ENCODE measurements at places on chromosomes 11 and 22.
A peak's percentile ranks its signal among the peaks of the same experiment; 100 is the strongest.

- DNase-seq = no peak
Observed at GRCh38 chr22:20026996-20027601, 6.2 kb downstream of the TANGO2 start.

GRCh38 chr11:104637662-104638170 lies 260.5 kb downstream of the CASP12 start:
- DNase-seq = no peak

- DNase-seq = no peak
Observed at GRCh38 chr22:36384766-36385481, 2.8 kb downstream of the MYH9 start.

- peak; percentile 51 for DNase-seq
Observed at GRCh38 chr11:63769042-63769713, 603 bp upstream of the ZFTA start.

- peak; percentile 79 for DNase-seq
Observed at GRCh38 chr22:40263191-40263590, 83.1 kb upstream of the ADSL start.

- no peak for DNase-seq
Observed at GRCh38 chr22:27300536-27301285, 500.8 kb downstream of the MN1 start.

DNA sequence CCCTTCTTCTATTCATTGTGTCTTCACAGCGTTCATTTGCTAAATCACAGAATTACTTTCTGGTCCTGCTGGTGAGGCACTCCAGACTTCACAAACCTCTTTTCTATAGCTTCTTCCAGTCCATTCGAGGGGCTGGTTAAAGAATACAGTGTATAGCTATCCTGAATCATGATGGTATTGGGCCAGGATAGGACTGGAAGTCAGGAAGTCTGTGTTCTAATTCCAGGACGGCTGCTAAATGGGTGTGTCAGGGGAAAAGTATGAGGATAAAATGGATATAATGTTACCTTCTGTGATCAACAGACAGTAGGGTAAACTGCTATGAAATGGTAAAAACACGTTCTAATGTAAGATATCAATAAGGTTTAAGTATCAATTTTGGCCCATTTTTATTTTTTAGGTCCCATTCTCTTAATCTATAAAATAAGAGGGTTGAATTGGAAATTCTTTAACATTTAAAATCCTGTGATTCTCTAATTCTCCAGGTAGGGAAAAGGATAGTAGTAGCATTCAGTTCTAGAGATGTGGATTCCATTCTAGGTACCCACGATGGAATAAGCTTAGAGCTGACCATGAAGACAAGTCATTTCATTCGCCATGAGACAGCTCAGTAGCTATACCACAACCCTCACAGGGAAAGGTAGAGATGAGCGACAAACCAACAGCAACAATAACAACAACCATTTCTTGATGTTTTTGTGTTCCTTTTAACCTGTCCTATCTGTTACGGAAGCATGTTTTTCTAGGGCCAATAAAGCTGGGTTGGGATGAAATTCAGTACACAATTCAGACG lies 96.1 kb downstream of the SLC1A2 start:
- no peak for DNase-seq

DNA sequence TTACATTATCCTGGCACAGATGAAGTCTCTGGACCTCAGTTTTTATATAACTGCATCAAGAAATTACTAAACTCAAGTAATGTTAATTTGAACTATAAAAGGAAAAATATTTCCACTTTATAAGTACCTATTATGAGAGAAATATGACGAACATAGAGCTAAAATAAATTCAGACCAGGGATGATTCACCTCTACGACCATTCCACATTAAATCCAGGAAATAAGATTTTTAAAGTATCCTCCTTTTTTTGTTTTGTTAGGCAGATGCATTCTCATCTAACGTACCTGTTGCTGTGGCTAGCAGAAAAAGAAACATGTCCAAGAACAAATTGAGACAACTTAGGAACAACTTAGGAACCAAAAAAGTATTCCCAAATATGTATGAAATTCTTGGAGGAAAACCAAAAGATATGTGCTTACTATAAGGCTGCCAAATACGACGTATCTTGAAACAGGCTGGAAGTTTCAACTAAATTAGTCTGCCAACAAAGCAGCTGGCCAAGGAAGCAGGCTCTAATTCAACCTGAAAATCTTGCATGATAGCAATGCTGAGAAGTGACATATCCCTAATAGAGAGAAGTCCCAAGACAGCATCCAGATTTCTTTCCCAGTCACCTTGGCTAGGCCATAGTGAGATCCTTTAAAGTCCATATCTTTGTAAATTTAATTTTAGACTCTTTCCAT lies 15.7 kb downstream of the SPTY2D1 start:
- DNase-seq = no peak

- no peak for DNase-seq
Observed at GRCh38 chr11:134233729-134234179, 9.3 kb downstream of the VPS26B start.

GRCh38 chr11:11403763-11404725 lies 51.0 kb upstream of the CSNK2A3 start:
- DNase-seq = no peak

DNA sequence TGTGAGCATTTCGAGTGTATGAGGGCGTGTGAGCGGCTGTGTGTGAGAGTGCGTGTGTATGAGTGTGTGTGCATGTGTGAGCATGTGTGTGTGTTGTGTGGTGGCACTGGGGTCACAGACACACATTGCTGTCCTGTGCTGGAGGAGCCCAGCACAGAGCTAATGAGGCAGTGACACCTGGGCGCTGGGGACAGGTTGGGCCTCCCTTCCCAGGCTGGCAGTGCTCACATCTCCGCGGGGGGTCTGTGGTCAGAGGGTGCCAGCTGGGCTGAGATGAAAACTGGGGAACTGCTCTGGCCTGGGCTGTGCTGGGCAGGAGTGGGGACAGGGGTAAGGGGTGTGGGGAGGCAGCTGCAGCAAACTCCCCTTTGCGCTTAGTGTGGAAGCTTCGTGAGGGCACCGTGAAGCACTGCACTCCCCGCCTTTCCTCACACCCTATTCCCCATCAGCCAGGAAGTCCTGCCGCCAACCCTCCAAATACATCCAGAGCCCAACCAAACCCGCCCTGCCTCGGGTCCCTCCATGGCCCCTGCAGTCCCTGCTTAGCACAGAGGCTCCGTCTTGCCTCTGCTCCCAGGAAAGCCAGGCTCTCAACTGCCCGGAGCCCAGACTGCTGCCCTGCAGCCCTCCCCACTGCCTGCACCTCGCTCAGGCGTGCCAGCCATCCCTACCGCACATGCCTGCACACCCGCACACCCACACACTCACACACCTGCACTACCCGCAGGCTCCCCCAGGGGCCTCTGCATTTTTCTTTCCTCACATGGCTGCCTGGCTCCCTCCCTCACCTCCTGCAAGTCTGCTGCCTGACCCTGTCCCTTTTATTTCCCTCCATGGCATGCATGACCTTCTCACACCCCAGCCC lies 62.0 kb upstream of the THY1 start:
- DNase-seq = no peak

GRCh38 chr11:96356848-96357247 lies 13.9 kb upstream of the MAML2 start:
- DNase-seq = no peak

- no peak for DNase-seq
Observed at GRCh38 chr22:42425337-42425988, 6.7 kb downstream of the NFAM1 start.

GRCh38 chr11:10021563-10021962 lies 272.5 kb downstream of the SBF2 start:
- peak; percentile 10 for DNase-seq

- DNase-seq = peak; percentile 22
Observed at GRCh38 chr11:121741761-121742361, 289.1 kb upstream of the SORL1-AS1 start.

DNA sequence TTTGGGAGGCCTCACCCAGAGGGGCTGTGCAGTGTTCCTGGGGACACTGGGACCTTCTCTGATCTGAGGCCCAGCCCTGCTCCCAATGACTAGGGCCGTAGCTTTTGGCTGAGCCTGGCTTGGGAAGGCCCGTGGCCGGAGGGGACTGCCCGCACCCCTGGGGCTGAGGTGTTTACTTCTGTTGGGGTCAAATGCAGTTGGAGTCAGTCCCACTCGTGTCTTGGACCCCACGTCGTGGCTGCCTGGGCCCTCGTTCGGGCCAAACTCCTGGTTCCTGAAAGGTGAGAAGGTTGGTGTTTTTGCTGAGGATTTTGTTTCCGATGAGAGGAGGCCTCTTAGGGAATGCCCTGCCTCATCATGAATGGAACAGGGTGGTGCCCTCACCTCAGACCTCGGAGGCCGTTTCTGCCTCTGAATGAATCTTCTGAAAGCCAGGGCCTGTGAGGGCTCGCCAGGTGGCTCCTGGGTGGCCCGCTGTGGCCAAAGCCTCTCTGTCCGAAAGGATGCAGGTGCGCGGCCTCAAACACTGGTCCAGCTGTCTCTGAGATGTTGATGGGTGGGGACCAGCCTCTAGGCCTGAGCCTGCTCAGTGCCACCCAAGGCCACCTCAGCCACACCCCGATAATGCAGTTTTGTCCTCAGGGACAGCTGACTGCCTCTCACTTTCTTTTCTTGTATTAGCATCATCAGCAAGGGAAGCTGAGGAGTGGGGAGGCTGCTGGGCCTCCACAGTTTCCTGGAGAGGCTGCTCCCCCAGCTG lies 40.3 kb upstream of the A4GALT start:
- no peak for DNase-seq

DNA sequence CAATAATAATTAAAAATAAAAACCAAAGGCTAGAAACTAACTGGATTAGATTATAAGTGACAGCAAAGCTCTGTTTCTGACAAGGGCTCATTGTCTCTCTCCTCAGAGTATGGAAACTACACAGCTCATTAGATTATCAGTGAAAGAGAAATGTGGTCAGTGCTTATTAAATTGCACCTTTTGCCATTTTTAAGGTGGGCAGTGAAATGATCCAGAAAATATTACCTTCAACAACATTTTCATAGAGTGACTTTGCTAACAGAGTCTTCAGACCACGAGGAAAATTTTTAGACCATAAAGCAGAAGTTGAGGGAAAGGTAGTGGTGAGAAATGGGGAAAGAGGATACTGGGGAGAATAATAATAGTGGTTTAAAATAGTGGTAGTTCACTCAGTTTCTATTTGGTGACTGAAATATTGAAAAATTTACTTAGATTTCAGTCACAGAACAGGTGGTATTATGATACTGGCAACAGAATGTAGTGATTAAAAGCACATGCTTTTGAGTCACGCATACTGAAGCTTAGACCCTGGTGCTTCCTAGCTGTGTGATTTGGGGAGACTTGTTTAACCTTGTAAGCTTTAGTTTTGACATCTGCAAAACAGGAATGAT lies 684.0 kb upstream of the CCDC90B start:
- no peak for DNase-seq
